Stimulated activated CD8-positive, alpha-beta memory T cell treated with anti-CD3 and anti-CD28 coated beads, Interleukin-7, amount 100 ng/mL, for 1 hour (primary cell): ENCODE measurements at places on chromosomes 4 and X.

- DNase-seq: no peak
These were observed 203.6 kb downstream of the BANK1 start for GRCh38 chr4:101993842-101994775.

DNA sequence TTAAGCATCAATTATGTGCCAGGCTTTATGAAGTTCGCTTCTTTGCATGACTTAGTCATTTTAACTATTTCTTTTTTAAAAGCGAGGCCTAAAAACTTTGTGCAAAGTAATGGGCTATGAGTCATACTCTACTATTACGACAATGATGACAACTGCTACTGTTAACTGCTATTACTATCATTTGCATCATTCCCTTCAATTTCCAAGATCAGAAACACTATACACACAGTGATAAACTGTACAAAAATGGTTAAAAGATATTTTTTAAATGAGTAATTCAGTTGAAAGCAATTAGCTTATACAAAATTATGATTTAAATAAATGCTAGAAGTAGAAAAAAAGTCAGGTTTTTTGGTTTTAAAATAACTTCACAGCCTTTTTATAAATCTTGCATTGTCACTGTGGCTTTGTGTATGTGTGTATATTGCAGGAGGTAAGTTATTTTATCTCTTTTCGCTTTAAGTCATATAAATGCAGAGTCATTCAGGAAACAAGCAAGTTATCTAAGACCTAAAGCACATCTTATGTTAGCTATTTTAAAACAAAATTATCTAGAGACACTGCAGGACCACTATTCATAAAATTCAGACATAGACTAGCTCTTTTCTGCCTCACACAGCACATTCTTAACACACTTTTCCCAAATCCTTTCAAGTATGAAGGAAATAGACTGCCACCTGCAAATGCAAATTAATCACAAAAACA lies 18.5 kb upstream of the CXCL3 start:
- DNase-seq: no peak

- DNase-seq: no peak
These were observed 1026.6 kb downstream of the RAPGEF2 start for GRCh38 chr4:160129439-160129838.

GRCh38 chr4:18039113-18039512 lies 17.6 kb upstream of the LCORL start:
- no peak for DNase-seq

GRCh38 chr4:85500110-85500867 lies 25.3 kb downstream of the ARHGAP24 start:
- DNase-seq: no peak

DNA sequence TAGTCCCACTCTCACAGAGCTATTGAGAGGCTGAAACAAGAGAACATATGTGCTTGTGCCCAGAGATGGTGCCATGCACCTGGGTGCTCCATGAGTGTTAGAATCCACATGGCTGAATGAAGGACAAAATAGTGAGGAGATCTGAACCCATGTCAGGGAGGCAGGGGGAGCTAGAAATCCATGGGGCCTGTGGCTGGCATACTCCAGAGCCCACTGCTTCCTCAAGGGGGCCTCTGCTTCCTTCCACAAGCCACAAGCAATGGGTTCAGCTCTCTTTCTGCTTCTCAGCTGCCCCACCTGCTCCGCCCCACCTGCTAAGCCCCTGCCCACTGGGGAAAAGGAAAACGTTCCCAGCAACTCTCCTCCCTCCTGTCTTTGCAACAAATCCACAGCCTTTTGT lies 46.1 kb downstream of the PJA1 start:
- no peak for DNase-seq

- DNase-seq: no peak
These were observed 62.2 kb upstream of the GPR78 start for GRCh38 chr4:8517946-8518345.

- no peak for DNase-seq
These were observed 33.8 kb downstream of the RBBP7 start for GRCh38 chrX:16836371-16836770.

DNA sequence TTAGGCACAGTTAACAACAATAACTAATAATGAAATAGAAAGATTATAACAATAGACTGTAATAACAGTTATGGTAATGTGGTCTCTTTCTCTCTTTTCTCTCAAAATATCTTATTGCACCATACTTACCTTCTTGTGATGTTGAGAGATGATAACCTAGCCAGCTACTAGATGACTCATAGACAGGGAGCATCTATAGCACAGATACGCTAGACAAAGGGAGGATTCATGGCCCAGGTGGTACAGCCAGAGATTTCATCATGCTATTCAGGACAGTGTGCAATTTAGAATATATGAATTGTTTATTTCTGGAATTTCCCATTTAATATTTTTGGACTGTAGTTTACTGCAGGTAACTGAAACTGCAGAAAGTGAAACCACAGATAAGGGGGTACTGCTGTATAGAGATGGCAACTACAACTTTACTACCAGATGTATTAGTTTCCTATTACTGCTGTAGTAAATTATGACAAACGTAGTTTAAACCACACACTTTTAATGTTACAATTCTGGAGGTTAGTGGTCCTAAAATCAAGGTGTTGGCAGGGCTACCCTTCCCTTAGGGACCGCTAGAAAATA lies 41.8 kb upstream of the MAGED1 start:
- no peak for DNase-seq

DNA sequence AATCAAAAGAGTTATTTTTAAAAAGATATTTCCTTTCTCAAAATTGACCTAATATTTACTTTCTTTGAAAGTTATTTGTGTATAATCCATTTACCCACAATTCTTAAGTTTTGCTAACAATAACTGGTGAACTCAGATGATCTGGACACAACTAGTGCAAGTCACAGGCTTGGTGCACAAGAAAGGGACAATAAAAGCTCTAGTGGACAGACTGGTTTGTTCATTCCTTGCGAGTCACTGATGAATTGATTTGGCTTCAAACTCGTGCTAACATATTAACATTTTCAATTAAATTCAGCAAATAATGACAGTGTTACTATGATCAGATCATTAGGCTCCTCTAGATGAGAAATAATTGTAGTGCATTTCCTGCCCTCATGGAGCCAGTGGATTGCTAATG lies 169.2 kb downstream of the BMPR1B start:
- no peak for DNase-seq

DNA sequence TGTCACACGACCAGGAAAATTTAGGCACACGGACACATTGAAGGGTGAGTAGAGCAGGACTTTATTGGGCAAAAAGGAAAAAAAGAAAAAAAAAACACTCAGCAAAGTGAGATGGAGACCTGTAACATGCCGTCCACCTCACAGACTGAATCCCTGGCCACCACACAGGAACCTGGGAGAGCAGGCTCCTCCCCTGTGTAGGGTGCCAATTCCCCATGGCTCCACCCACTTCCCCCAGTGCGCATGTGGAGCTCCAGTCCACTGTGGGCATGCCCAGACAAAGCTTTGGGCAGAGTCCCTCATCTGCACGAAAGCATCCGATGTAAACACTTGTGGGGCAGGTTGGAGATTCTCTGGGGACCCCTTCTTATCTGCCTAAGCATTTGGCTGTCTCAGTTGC lies 23.6 kb upstream of the CBR4 start:
- DNase-seq: no peak

- no peak for DNase-seq
These were observed 9.6 kb upstream of the CHRNA9 start for GRCh38 chr4:40325406-40326019.

GRCh38 chr4:5500165-5500564 lies 208.2 kb downstream of the EVC2 start:
- no peak for DNase-seq

GRCh38 chr4:161314371-161314770 lies 849.4 kb downstream of the FSTL5 start:
- DNase-seq: no peak

DNA sequence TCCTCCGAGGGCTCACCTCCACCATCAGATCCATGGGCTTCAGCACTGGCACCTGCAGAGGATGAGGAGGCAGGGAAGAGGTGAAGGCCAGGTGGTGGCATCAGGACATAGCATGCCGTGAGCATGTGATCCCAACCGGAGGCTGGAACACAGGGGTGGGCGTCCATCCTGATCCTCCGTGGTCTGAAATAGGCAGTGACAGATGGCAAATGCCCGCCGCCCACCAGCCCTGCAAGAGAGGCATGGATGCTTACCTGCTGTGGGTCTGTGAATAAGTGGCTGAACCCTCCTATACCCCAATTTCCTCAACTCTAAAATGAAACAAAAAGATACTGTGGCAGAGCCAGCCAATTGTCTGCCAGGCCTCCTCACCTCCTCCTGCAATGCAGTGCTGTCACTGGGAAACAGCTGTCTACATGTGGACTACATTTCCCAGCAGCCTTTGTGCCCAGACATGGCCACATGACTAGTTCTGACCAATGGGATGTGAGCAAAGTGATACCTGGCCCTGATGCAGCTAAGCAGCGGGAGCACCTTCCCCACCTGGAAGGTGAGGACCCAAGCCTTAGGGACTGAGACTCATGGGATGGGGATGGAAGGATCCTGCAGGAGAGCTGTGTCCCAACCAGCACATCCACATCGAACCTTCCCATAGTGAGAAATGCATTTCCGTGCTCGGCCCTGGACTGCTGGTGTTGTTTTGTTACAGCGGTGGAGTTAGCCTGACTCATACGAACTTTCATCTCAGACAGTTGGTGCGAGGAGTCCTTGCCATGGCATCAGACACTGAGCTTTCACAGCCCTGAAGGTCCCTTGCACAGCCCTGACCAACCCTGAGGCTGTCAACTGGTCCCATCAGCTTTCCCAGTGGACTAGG lies 99.5 kb downstream of the PPP2R2C start:
- no peak for DNase-seq

DNA sequence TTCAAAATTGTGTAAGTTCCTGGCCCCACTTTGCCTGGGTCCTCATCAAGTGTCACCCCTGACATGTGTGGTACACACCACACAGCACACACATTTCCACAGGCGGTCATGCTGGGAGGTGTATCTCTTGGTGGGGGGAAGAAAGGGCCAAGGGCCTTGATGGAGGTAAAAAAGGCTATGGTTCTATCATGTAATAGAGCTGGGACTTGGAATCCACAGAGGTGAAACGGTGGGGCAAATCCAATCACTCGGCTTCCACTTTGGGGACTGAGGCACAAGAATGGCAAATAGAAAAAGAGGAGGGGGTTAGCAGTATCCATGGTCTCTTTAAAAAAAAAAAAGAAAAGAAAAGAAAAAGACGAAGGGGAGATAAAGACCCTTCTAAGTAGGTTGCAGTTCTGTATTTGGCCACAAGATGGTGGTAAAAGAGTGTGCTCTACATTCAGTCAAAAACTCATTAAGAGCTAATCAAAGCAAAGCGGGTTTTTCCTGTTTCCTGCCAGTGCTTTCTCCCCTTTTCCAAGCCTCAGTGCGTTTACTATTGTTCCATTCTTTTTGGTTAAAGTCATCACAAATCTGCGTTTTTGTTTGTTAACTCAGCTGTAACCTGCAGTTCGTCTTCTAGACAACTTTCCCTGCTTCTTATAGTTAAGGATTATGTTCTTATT lies 37.0 kb upstream of the ATP6AP2 start:
- no peak for DNase-seq

DNA sequence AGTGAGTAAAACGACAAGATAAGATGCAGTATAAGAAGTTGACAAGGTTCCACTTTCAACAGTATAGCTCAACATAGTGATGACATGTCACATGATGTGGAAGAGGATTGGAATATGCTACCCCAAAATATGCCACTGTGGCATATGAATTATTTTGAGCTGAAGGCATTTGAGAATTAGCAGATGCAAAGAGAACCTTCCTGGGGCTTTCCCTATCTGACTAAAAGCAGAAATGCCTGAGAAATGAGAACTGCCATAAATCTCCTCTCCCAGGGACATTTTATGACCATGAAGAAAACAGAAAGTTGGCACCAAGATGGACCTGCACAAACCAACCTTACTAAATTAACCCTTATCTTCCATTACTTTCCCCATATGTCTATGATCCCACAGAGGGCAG lies 24.8 kb downstream of the CDKN2AIP start:
- DNase-seq: no peak

GRCh38 chr4:102493257-102493656 lies 7.9 kb upstream of the NFKB1 start:
- no peak for DNase-seq

DNA sequence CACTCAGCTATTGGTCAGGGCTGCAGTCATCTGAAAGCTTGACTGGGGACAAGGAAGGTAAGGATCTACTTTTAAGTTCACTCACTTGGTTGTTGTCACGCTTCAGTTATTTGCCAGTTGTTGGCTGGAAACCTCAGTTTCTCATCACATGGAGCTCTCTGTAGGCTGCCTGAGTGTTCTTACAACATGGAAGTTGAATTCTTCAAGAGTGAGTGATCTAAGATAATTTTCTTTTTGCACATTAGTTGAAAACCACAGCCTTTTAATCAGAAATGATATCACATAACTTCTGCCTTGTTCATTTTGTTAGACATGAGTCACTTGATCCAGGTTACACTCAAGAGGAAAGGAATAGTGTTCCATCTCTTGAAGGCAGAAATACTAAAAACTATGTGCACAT lies 552.7 kb downstream of the RAPGEF2 start:
- DNase-seq: no peak

DNA sequence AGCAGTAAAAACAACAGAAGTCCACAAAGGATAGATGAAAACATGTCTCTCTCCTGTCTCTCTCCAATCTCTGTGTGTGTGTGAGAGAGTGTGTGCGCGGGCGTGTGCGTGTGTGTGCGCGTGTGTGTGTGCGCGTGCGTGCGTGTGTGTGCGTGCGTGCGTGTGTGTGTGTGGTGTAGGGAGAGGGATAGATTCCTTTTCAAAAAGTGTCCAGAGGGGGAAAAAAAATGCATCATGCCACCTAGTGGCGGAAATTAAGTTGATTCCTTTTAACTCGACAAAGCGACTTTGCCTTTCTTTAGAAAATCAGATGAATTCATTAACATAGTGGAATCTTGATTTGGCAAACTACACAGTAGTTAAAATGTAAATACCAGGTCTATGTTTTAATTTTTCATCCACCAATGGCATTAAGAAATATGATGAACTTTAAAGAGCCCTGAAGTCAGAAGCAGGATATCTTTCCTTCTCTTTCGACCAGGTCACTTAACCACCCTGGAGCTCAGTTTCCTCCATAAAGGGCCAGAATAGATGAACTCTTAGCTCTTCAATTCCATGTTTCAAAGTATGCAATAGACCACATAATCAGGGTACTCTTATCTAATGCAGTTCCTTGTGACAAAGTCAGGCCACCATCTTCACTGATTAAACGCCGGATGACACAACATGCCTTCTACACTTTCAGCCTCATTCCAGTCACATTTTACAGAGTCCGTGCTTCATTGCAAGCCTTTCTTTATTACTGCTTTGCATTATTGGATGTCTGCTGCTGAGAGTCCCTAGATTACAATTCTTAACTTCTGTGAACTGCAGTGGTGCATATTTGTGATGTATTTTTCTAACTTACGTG lies 162.8 kb downstream of the FBXO8 start:
- DNase-seq: no peak

DNA sequence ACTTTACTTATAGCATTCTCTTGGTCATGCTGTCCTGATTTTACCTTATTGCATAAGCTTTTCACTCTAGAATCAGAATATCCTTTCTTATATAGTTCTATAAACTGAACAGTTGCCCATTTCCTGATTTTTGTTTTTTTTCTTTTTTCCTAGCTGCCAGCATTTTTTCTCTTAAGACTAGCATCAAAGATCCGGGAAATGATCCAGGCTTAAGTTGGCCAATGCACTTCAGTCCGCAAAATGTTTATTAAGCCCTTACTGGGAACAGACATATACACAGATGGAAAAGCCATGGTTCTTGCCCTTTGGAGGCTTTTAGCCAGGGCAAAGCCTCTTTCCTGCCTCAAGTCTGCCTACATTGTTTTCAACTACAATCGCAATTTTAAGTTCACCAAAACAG lies 10.1 kb upstream of the BMP2K start:
- DNase-seq: no peak

- no peak for DNase-seq
These were observed 340.8 kb upstream of the KLF3 start for GRCh38 chr4:38323141-38323641.

- no peak for DNase-seq
These were observed 11.1 kb downstream of the GTPBP6 start for GRCh38 chrX:307261-308111.
